CD4-positive, alpha-beta T cell treated with Interleukin-15 for 4 hours (primary cell): ENCODE measurements at places on chromosomes 7 and 10.

GRCh38 chr10:124542336-124542735, 80.7 kb downstream of the LHPP start:
- no peak for DNase-seq

- no peak for DNase-seq
Measured at GRCh38 chr7:73986158-73986631, 41.8 kb upstream of the ELN start.

DNA sequence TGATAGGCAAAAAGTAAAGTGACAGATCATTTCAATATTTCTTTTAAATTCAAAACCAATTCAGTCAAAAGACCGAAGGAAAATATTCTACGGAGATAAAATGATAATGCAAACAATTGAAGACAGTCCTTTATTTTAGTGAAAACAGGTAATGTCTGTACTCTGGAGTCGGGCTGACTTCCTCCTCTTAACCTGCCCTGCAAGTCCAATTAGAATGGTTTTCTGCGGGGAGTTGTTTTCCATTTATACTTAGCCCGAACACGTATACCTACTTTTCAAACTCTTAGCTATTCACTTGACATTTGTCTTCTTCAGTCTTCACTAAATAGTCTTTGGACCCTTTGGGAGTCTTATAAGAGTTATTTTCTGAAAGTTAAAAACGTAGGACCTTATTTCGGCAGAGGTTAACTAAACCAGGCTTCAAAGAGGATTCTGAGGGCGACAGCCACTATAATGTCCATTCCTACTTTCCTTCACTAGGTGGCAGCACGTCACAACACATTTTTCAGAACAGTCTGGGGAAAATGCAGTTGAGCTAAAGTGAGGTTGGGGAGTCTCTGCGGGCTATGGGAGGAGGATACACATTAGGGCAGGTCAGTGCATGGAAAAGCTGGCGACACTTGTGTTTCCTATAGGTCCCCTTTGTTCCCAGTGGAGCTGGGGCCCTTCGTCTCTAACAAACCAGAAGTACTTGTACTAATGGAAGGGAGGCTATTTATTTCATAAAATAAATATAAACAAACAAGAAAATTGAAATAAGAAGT, 472.0 kb downstream of the KCNMA1 start:
- DNase-seq, result peak; percentile 39

DNA sequence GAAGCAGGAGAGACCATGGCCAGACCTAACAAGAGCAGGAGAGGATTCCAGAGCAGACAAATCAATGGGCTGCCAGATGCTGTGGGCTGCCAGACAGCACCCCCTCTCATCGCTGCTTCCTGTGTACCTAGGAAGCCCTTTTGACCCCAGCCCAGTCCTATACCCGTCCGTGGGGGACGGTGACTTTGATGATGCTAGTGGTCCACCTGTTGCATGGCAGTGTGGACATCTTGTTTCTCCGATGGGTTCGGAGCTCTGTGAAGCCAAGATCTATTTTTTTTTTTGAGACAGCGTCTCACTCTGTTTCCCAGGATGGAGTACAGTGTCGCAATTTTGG, 18.2 kb upstream of the GDI2 start:
- DNase-seq, result no peak

DNA sequence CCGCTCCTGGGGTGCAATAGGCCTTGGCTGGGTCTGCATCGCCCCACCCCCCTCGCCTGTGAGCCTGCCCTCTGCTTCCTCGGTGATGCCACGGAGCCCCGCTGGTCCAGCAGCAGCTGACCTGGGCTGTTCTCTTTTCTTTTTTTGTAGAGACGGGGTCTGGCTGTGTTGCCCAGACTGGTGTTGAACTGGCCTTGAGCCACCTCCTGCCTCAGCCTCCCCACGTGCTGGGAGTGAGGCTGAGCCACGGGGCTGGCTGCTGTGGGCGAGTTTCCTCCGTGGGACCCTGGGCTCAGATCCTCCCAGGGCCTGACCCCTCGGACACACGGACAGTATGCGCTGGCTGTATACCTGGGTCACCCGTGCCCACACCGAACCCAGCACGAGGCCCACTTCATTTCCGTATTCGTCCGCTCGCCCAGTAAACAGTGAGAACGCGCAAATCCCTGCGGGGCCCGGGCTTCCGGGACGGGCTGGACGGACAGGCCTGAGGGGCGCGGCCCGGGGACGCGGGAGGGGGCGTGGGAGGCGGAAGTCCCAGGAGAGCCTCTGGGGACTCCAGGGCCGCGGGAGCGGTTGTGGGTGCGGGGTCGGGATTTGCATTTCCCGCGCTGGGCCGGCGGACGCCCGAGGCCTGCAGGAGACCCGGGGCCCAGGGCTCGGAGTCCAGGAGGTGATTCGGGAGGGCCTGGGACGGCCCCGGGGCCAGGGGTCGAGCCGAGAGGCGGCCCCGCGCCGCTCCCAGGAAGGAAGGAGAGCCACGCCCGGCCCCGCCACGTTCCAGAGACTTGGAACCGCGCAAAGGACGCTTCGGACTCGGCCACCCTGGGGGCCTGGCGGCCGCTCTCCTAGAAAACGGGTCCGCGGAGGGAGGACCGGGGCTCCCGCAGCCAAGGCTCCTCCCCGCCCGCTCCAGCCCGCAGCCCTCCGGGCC, 57.7 kb upstream of the DNAJB6 start:
- no peak for DNase-seq

DNA sequence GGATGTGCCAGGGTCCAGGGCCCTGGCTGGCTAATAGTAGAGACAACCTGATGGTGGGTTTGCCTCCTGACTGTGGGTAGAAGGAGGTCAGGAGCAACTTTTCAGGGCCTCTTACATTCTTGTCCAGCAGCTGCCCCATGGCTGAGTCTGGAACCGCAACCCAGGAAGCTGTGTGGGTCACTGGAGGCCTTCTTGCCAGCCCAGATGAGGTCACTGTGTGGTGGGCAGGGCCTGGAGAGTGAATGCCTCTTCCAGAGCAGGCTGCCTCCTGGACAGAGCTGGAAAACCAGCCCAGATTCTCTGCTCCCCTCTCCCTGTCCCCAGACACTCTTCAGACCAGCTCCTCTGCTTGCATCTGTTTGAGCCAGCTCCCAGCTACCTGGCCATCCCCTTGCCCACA, 43.5 kb upstream of the LEP start:
- DNase-seq, result no peak

DNA sequence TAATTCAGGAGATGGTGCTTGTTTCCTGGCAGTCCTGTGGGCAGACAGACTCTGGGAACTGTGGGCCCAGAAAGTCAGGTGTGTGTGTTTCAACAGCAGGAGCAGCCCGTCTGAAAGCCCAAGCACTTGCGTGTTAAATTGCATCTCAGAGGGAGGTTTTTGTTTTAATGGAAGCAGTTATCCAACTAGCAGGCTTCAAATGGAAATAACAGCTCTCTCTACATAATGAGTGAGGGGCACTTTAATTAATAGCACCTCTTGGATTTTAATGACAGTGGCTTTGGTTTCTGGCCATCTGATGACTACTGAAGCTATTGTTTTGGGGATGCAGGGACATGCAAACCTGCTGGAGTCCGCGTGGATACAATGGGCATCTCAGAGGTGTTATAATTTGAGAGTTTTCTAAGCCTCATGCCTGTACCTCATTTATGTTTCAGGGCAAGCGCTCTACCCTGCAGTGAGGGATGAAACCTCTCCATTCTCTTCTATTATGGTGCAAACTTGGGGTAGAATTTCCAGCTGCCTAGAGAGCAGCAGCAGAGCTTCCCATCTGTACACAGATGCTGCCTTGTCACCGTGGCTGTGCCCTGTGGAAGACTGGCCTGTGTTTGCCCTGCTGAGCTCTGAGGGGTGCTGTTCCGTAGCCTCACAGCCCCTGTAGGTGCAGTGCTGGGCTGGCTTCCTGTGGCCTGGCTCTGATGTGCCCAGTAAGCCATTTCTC, 206.6 kb upstream of the GPR26 start:
- no peak for DNase-seq

DNA sequence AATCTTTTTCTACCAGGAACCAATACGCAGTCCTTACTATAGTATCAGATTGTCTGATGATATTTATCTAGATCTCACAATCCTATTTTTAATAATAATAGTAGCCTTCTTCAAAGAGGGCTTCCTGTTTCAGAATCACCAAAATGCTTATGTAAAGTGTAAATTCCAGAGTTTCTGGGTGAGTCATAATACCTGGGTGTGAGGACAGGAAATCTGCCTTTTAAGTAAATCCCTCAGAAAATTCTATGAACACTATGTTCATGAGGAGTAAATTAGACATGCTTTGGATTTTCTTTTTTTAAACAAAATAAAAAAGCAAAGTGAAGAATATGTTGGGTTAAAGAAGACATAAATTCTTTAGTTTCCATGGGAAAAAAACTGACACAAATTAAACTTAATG, 20.5 kb downstream of the DKK1 start:
- DNase-seq, result no peak
